ENCODE measurements at places on chromosomes 6 and 20.

DNA sequence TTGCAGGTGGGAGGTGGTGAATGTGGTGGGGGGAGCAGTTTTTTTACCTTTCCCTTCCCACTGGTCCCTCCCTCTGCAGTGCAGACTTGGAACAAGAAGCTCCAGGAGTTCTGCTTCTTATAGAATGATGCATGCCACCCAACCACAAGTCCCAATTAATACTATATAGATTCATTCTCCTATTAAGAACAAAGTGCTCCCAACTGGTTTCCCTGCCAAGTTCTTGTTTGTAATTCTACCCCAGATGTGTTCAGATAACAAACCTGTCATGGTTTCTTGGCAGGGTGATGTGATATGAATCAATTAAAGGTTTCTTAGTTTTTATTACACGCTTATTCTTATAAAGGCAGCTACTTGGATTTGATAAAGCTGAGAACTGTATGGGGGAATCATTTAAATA is 23.9 kb downstream of the HDDC2 start:
- H3K27me3 ChIP-seq, result no peaks in the 10 kb centered on the region
- H3K4me1 ChIP-seq, result peaks cover 4% of the 10 kb centered on the region
- DNase-seq, result no peak
- H3K4me3 ChIP-seq, result no peak overlapping the region

DNA sequence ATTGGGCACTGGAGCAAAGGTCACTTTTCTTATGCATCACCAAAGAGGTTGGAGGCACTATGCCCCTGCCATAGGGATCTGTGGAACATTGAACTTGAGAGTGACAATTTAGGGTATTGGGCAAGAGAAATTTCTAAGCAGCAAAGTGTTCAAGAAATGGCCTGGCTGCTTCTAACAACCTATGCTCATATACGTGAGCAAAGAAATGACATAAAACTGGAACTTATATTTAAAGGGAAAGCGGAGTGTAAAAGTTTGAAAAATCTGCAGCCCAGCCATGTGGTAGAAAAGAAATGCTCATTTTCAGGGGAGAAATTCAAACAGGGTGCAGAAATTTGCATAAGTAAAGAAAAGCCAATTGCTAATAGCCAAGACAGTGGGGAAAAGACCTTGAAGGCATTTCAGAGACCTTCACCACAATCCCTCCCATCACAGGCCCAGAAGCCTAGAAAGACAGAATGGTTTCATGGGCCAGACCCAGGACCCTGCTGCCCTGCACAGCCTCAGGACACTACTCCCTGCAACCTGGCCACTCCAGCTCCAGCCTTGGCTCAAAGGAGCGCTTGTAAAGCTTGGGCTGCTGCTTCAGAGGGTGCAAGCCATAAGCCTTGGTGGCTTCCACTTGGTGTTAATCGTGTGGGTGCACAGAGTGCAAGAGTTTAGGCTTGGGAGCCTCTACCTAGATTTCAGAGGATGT is 24.4 kb downstream of the NCR2 start:
- peaks cover 8% of the 10 kb centered on the region for H3K27me3 ChIP-seq
- H3K4me3 ChIP-seq, result no peak overlapping the region
- no peaks in the 10 kb centered on the region for H3K36me3 ChIP-seq
- DNase-seq, result no peak

DNA sequence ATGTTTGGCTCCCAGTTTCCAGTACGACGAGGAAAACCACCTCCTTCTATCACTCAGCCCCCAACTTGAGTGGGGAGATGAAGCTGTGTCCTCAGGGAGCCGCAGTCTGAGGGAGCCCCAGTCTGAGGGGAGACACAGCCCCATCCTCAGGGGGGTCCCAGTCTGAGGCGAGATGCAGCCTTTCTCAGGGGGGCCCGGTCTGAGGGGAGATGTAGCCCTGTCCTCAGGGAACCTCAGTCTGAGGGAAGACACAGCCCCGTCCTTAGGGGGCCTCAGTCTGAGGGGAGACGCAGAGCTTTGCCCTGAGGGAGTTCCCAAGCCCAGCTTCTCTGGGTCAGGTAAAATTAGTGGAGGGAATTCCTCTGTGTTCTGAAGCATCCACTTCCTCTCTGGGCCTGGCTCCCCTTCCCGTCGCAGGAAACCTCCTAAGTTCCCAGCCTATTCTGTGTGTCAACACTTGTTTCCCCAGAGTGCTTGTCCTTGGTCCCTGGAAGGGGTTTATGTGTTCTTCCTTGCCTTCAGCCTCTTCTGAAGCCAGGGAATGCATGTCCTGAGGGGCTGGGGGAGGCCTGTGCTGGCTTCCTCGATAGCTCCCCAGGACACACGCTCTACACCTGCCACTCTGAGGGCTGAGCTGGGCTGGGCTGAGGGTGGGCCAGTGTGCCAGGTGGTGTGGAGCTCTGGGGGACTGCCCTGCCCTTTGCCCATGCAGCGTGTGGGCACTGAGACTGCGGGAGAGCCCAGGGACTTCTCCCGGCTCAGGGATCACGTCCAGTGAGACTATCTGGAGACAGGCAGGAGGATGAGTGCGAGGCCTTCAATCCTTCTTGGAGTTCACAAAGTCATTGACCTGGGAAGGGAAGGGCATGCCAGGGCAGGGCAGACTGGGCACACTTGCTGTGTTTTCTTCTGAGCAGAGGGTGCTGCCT is 55.4 kb downstream of the VEGFA start:
- H3K4me3 ChIP-seq, result no peak overlapping the region
- no peak overlapping the region for H3K27ac ChIP-seq
- no peaks in the 10 kb centered on the region for H3K36me3 ChIP-seq
- no peaks in the 10 kb centered on the region for H3K27me3 ChIP-seq

DNA sequence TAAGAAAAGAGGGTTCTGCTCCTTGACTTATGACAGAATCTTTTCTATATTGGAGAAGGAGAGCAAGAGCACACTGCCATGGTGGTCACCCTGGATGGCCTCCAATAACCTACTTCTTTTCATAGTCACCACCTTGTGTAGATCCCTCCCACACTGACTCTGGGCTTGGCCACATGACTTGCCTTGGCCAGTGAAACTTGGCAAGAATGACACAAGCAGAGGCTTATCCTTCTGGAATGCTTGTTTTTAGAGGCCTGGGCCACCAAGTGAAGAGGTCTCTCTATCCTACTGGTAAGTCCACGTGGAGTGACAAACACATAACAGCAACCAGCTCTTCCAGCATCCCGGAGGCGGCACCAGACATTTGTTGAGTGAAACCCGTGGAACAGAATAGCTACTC is 349.4 kb upstream of the JARID2 start:
- DNase-seq, result no peak
- no peaks in the 10 kb centered on the region for H3K27me3 ChIP-seq
- no peaks in the 10 kb centered on the region for H3K4me1 ChIP-seq
- H3K4me3 ChIP-seq, result no peak overlapping the region
- no peaks in the 10 kb centered on the region for H3K36me3 ChIP-seq
- H3K27ac ChIP-seq, result no peak overlapping the region

- peak overlapping the region; percentile 82 for H3K4me3 ChIP-seq
- no peak for DNase-seq
- H3K27ac ChIP-seq, result no peak overlapping the region
- no peaks in the 10 kb centered on the region for H3K36me3 ChIP-seq
These were observed 675 bp downstream of the ZBTB9 start for GRCh38 chr6:33455051-33455450.

GRCh38 chr6:55953335-55953734 is 77.9 kb upstream of the BMP5 start:
- H3K36me3 ChIP-seq, result no peaks in the 10 kb centered on the region
- H3K4me3 ChIP-seq, result peak overlapping the region; percentile 26
- H3K4me1 ChIP-seq, result peaks cover under 1% of the 10 kb centered on the region
- H3K27ac ChIP-seq, result no peak overlapping the region

- H3K4me3 ChIP-seq, result no peak overlapping the region
- H3K27ac ChIP-seq, result no peak overlapping the region
- H3K36me3 ChIP-seq, result no peaks in the 10 kb centered on the region
- peaks cover 4% of the 10 kb centered on the region for H3K27me3 ChIP-seq
- no peaks in the 10 kb centered on the region for H3K4me1 ChIP-seq
These were observed 4.7 kb downstream of the HLA-DRA start for GRCh38 chr6:32444433-32444832.

- H3K27me3 ChIP-seq, result no peaks in the 10 kb centered on the region
- H3K36me3 ChIP-seq, result no peaks in the 10 kb centered on the region
- H3K4me3 ChIP-seq, result no peak overlapping the region
- DNase-seq, result no peak
- H3K4me1 ChIP-seq, result peaks cover 14% of the 10 kb centered on the region
These were observed 15.0 kb downstream of the PBOV1 start for GRCh38 chr6:138203315-138203714.

GRCh38 chr6:131250122-131250521 is 114.9 kb downstream of the AKAP7 start:
- peak overlapping the region; percentile 49 for H3K4me3 ChIP-seq
- peaks cover 8% of the 10 kb centered on the region for H3K4me1 ChIP-seq
- DNase-seq, result peak; percentile 31
- no peaks in the 10 kb centered on the region for H3K27me3 ChIP-seq

- H3K27ac ChIP-seq, result no peak overlapping the region
- H3K4me3 ChIP-seq, result no peak overlapping the region
- no peaks in the 10 kb centered on the region for H3K4me1 ChIP-seq
- no peaks in the 10 kb centered on the region for H3K36me3 ChIP-seq
- DNase-seq, result no peak
These were observed 21.1 kb downstream of the COL20A1 start for GRCh38 chr20:63314015-63314471.

DNA sequence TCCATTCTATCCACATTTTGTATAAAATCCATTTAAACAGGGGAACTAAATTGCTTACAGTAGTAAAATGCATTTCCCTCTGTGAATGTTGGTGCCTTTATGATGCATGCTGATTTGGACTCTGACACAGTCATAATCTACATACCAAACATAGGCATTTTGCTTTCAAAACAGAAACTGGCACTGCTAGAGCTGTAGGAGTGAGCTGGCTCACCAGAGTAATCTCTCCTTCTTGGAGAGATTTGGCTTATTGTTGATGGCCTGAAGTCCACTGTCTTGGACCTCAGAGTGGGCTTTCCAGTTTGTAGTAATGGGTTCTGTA is 363.2 kb upstream of the FLRT3 start:
- DNase-seq, result no peak
- no peaks in the 10 kb centered on the region for H3K4me1 ChIP-seq
- no peaks in the 10 kb centered on the region for H3K27me3 ChIP-seq

- no peak overlapping the region for H3K4me3 ChIP-seq
- H3K27ac ChIP-seq, result no peak overlapping the region
- no peaks in the 10 kb centered on the region for H3K36me3 ChIP-seq
- no peak for DNase-seq
- H3K27me3 ChIP-seq, result no peaks in the 10 kb centered on the region
These were observed 101.2 kb downstream of the MKKS start for GRCh38 chr20:10332656-10333415.

GRCh38 chr6:55560290-55560885 is 18.6 kb downstream of the HMGCLL1 start:
- H3K27me3 ChIP-seq, result no peaks in the 10 kb centered on the region
- no peak overlapping the region for H3K27ac ChIP-seq
- H3K4me1 ChIP-seq, result no peaks in the 10 kb centered on the region
- no peaks in the 10 kb centered on the region for H3K36me3 ChIP-seq

- no peak overlapping the region for H3K4me3 ChIP-seq
- DNase-seq, result peak; percentile 24
These were observed 116.3 kb upstream of the CHD6 start for GRCh38 chr20:41734506-41734945.

- no peak overlapping the region for H3K27ac ChIP-seq
- no peaks in the 10 kb centered on the region for H3K36me3 ChIP-seq
- DNase-seq, result no peak
- H3K4me3 ChIP-seq, result no peak overlapping the region
These were observed 144.7 kb downstream of the ERMARD start for GRCh38 chr6:169895926-169896761.

- H3K36me3 ChIP-seq, result no peaks in the 10 kb centered on the region
- H3K27me3 ChIP-seq, result no peaks in the 10 kb centered on the region
- no peak for DNase-seq
- H3K27ac ChIP-seq, result no peak overlapping the region
These were observed 6.0 kb downstream of the IGF2R start for GRCh38 chr6:159974932-159975331.

DNA sequence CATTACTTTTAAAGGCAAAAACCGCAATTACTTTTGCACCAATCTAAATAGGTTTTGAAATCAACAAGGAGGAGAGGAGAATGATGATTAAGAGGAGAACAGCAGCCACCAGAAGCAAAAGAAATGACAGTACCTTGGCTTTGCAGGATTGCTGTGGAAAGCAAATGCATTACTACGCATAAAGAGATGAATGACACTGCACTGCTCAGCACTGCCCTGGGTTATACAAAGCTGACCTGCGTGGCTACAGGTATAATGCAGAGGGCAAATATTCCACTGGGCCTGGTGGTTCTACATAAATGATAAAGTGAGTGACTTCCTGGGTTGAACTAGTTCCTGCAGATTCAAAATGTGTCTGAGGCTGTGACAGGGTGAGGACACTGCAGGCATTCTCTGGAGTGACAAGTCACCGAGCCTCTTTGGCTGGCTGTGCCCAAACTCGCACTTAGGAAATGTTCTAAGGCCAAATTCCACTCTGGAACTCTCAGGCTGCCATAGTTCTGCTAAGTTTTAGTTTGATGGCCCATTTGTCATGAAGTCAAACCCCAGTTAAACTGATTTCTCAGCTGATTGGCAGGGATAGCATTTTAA is 78.6 kb downstream of the INSM1 start:
- no peak overlapping the region for H3K27ac ChIP-seq
- peaks cover 35% of the 10 kb centered on the region for H3K4me1 ChIP-seq
- no peaks in the 10 kb centered on the region for H3K36me3 ChIP-seq
- DNase-seq, result no peak
- H3K27me3 ChIP-seq, result no peaks in the 10 kb centered on the region

- no peak overlapping the region for H3K27ac ChIP-seq
- no peaks in the 10 kb centered on the region for H3K36me3 ChIP-seq
- peaks cover 6% of the 10 kb centered on the region for H3K4me1 ChIP-seq
- H3K27me3 ChIP-seq, result no peaks in the 10 kb centered on the region
- no peak overlapping the region for H3K4me3 ChIP-seq
- no peak for DNase-seq
These were observed 10.8 kb upstream of the BFSP1 start for GRCh38 chr20:17541996-17542395.

GRCh38 chr6:23511817-23512216 is 614.2 kb upstream of the NRSN1 start:
- no peak overlapping the region for H3K4me3 ChIP-seq
- H3K27ac ChIP-seq, result no peak overlapping the region
- no peaks in the 10 kb centered on the region for H3K4me1 ChIP-seq
- no peaks in the 10 kb centered on the region for H3K27me3 ChIP-seq

DNA sequence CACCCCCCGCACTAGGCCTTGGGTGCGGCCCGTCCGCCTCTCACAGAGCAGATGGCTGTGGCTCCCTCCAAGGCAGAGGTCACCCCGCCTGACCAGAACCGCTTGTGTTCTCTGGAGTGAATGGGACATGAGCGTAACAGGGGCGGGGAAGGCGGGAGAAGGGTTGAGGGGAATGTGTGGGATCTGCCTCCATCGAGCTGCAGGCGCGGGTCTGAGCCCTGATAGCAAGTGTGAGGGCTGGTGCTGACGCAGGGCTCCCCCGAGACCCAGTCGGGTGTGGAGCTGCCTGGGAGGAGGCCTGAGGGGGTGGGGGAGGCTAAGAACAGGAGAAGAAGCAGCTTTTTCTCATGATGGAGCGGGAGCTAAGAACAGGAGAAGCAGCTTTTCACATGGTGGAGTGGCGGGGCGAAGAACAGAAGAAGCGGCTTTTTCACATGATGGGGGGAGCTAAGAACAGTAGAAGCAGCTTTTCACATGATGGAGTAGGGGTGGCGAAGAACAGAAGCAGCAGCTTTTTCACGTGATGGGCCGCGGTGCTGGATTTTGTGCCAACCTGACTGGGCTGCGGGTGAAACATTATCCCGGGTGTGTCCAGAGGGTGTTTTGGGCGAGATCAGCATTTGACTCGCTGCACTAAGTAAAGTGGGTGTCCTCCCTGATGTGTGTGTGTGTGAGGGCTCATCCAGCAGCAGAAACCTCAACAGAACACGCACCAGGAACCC is 169.3 kb downstream of the TTLL2 start:
- H3K4me3 ChIP-seq, result no peak overlapping the region
- DNase-seq, result peak; percentile 58
- H3K27ac ChIP-seq, result no peak overlapping the region
- H3K4me1 ChIP-seq, result peaks cover 25% of the 10 kb centered on the region

Data from heart right ventricle (tissue), 16 donors.